ENCODE measurements at places on chromosomes 2 and 18. TPM values are rescaled to one million over a fixed set of nuclear protein-coding genes. Genes with fewer than 3 reads are reported as not detected.

Gene KCNG3
- 1.2 TPM for total RNA-seq

Gene EPB41L3
- 57.5 TPM for total RNA-seq

GRCh38 chr2:31886700-31887099, 124.1 kb downstream of the MEMO1 start:
- no peak for DNase-seq

GRCh38 chr18:76430636-76431035, 64.4 kb downstream of the ZNF516 start:
- no peak for DNase-seq

Gene SIX2
- 0.41 TPM for total RNA-seq

GRCh38 chr2:215636816-215637215, 200.9 kb upstream of the FN1 start:
- no peak for DNase-seq

- DNase-seq = no peak
Measured at GRCh38 chr2:46471019-46471583, 8.3 kb upstream of the TMEM247 start.
